Activated CD8-positive, alpha-beta T cell treated with anti-CD3 and anti-CD28 coated beads, Interleukin-2, amount 10 ng/mL, durations not matched to agents 7 days and 5 days (primary cell): ENCODE measurements at places on chromosomes 2 and 18. TPM values are rescaled to one million over a fixed set of nuclear protein-coding genes. Genes with fewer than 3 reads are reported as not detected.

- DNase-seq, result no peak
Measured at GRCh38 chr2:176121190-176122051, 1.1 kb upstream of the HOXD9 start.

DNA sequence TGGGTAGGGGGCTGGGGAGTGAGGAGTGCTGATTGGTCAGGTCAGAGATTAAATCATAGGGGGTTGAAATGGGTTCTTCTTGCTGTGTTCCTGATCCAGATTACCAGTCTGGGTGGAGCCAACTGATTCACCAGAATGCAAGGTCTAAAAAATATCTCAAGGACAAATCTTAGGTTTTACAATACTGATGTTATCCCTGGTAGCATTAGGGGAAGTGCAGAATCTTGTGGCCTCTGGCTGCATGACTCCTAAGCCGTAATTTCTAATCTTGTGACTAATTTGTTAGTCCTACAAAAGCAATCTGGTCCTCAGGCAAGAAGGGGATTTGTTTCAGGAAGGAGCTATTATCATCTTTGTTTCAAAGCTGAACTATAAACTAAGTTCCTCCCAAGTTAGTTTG, 289.2 kb upstream of the KYNU start:
- DNase-seq, result no peak

GRCh38 chr2:106990297-106990696, 104.3 kb upstream of the ST6GAL2 start:
- DNase-seq, result no peak

DNA sequence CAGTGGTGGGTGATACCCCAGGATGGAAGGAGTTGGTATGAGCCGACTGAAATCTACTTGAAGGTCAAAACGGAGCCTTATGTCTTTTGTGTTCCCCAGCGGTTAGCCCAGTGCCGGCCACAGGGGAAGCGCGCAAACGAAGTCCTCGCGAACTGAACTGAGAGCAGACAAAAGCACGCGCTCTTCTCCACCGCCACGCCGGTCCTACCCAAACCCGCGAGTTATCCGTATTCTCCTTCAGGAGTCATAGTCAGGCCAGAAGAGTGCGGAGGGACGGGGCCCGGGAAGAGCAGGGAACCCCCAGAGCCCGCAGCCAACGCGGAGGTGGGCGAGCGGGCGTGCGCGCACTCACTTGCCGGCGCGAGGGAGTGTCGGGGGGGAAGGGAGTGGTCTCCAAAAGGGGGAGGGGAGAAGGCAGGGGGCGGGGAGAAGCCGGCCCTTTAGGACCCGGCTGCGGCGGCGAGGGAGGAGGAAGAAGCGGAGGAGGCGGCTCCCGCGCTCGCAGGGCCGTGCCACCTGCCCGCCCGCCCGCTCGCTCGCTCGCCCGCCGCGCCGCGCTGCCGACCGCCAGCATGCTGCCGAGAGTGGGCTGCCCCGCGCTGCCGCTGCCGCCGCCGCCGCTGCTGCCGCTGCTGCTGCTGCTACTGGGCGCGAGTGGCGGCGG, at the start of gene IGFBP2:
IGFBP2 (plus strand) TSS at position 469 of the 664 bp plus-strand sequence; CDS start at position 573, 104 bp downstream.
- peak; percentile 74 for DNase-seq

GRCh38 chr2:8882094-8882493, 44.7 kb upstream of the KIDINS220 start:
- no peak for DNase-seq

Gene ACTR1B
- total RNA-seq, result 74.3 TPM

Gene SRD5A2
- not detected for total RNA-seq
